Stimulated activated naive CD4-positive, alpha-beta T cell treated with Interleukin-2 at 50 U/mL for 16 hours (primary cell): ENCODE measurements at places on chromosomes 5 and 9.

- DNase-seq: no peak
Measured at GRCh38 chr5:153907170-153907775, 131.4 kb downstream of the FAM114A2 start.

DNA sequence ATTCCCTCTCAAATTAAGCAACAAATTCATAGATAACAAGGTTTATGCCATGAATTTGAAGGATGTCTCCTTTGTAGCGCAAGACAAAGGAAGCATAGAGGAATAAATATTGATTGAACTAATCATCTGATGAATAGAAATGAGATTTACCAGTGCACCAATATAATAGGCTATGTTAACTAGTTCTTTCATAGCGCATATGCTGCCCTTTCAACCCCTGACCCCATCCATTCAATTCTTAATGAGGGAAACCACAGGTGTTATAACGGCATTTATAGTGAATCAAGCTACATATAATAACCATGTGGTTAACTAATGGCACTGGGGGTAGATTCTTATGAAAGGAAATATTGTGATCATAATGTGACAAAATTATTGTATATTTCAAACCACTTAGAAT, 6.5 kb downstream of the RORB start:
- no peak for DNase-seq

DNA sequence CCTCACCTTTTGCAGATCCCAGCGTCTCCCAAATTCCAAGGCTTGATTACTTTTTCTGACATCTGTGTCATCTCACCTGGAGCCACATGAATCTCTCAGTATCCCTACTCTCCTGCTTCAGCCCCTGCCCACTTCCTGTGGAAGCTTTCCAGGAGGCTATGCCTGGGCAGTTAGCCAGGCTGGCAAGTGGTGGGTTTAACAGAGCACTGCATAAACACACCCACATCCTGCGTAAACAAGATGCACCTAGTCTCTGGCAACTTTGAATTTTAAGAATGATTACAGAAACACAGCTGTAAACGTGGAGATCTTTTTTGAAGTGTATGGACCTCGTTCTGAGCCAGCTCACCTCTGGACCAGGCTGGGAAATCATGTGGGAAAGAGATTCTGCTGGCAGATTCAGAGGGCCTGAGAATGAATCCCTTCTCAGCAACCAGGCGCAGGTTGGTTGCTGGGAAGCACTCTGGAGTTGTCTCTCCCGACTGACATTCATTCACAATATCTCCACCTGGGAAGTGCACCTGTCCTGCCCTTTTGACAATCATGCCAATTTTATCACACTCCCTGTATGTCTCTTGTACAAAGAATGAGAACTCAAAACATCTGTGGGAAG, 55.7 kb upstream of the FANCC start:
- no peak for DNase-seq

- DNase-seq: peak; percentile 23
Measured at GRCh38 chr9:74942801-74943200, 9.9 kb downstream of the C9orf40 start.

- no peak for DNase-seq
Measured at GRCh38 chr9:37155601-37156000, 35.2 kb downstream of the ZCCHC7 start.
